ENCODE measurements at places on chromosomes 2 and 18.
A peak's percentile ranks its signal among the peaks of the same experiment; 100 is the strongest.

GRCh38 chr2:120716641-120717585 is 18.8 kb upstream of the GLI2 start:
- no peak for DNase-seq

DNA sequence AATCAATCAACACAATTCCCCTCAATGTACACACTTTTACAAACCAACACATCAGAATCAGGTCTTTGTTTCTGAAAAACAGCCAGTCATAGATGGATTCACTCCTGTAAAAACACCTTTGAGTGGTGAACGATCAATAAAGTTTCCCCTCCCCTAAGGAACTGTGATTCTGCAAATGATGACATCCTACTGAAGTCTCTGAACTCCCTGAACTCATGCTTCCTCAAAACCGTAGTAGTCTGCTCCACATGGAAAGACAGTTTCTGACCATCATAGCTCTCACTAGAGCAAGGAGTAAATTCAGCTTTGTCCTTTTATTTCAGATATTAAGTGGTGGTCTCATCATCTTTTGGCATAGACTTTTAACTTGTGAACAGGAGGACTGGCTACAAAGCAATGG is 43.5 kb upstream of the ACTR3 start:
- DNase-seq: no peak

- DNase-seq: no peak
Measured at GRCh38 chr2:136191041-136191440, 73.1 kb upstream of the CXCR4 start.

DNA sequence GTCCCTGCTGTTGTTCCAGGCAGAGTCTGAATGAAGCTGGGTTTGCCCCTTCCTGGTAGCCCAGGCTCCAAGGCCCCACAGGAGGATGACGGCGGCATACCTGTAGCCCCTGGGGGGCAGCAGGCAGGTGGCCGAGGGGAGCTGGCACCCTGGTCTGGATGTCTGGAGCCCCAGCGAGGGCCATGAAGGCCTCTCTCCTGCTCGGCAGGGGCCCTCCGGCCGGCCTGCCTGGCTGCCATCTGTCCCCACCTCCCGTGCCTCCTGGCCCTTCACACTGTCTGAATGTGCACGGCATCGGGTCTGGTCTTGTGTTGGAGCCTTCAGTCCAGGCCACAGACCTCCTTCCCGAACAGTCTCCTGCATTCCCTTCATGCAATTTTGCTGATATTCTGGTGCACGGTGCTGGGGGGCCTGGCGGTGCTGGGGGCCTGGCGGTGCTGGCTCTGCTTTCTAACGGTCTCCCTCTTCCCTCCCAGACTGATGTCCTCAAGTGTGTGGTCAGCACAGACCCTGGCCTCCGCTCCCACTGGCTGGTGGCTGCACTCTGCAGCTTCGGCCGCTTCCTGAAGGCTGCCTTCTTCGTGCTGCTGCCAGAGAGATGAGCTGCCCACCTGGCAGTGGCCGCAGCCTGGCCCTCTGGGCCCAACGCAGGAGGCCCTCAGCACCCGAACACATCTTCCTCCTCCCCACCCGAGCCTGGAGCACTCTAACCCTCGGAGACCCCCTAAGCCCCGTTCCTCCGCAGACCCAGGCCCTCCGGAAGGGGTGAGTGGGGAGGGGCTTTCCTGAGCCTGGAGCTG is 13.5 kb downstream of the BOK start:
- DNase-seq: peak; percentile 84

DNA sequence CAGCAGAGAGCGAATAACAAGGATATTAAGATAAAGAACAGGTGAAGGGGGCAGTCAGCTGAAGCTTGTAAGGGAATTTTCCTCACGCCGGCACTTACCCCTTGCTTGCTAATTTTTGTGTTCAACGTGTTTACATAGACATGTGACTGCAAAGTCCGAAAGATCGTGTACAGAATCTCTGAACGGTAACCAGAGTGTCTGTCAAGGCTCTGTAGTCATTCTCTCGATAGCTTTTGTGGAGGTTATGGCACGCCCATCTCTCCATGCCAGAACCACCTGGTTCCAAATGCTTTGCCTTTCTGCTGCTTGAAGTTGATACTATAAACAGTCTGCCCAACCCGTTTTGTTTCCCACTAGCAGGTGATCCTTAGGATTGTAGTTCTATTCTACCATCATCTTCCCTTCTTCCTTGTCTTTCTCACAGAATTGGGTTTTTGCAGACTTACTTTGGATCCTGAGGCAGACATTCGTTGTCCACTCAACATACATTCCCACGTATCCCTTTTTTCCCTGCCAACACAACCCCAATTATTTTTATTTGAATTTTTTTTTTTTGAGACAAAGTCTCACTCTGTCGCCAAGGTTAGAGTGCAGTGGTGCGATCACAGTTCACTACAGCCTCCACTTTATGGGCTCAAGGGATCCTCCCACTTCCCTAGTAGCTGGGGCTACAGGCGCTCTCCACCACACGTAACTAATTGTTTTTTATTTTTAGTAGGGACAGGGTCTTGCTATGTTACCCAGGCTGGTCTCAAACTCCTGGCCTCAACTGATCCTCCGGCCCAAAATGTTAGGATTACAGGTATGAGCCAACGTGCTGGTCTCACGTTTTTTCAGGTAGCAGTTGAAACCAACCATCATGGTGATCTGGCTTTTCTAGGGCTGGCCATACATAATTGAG is 1.3 kb upstream of the USP34 start:
- peak; percentile 61 for DNase-seq

DNA sequence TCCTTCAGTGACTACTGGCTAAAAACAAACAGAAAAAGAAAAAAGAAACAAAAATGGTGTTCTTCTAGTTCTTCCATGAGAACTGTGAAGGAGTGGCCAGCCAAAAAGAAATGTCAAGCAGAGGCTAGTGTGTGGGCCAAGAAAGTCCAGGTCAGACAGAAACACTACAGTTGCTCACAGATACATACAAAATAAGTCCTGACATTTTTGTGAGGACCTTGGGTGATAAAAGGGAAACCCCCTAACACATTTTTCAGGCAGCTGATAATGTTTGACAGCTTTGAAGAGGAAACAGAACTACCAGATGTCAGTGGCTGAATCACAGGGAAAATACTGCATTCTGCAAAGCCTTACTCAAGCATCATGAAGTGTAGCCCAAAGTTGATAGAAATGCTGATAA is 28.1 kb downstream of the ARHGAP25 start:
- DNase-seq: no peak

DNA sequence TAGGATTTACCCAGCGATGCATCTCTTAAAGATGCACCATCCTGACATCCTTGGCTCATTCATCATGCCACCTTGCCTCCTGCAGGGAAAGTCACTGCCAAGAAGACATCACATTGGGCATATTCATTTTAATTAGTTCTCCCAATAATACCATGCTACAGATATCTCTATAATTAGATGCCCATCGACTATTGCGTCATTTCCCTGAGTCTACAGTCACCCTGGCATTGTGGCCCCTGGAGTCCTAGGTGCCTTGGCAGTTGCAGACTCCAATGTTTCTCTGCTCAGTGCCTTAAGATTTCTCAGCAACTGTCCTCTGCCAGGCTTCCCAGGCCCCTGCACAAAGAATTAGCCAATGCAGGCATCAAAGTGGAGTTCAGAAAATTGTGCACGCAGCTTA is 32.6 kb downstream of the RDH14 start:
- DNase-seq: no peak

GRCh38 chr2:59694176-59694575 is 859.3 kb downstream of the BCL11A start:
- no peak for DNase-seq

- no peak for DNase-seq
Measured at GRCh38 chr2:148896136-148896535, 21.1 kb downstream of the KIF5C start.

- DNase-seq: no peak
Measured at GRCh38 chr2:40257340-40258134, 194.4 kb downstream of the SLC8A1 start.

Data from G401 (cell line).